ENCODE measurements at places on chromosomes 1 and 21.

- DNase-seq: no peak
These were observed 2.1 kb upstream of the S100A9 start for GRCh38 chr1:153355445-153356071.

DNA sequence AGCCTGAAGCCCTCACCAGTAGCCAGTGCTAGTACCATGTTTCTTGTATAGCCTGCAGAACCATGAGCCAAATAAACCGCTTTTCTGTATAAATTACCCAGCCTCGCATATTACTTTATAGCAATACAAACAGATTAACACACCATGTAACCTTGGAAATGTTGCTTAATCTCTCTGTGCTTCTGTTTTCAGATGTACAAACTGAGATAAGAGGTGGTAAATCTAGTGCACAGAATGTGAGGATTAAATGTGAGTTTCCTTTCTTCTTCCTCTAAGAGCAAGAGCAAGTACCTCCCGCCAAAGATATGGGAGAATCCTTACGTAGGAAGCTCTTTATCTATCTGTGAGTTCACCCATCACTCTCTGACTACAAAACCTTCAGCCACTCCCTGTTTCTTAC, 128.4 kb downstream of the HIVEP3 start:
- no peak for DNase-seq

DNA sequence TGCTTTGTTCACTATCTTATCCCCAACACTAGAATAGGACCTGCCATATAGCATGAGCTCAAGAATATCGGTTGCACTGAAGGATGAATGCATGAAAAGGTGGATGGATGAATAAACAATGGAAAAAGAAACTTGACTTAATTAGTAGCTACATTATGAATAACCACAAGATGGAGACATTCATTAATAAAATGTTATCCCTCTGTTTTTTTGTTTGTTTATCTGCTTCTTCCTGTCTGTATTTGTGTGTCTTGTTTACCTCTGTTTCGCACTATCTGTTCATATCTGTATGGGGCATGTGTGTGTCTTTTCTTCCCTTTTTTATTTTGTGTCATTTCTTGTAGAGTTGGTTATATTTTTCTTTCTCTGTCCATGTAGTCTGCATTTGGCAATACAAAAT, 1.1 kb upstream of the OR14I1 start:
- DNase-seq: no peak

- no peak for DNase-seq
These were observed 14.7 kb upstream of the MYOG start for GRCh38 chr1:203100516-203100869.

GRCh38 chr1:201764579-201764978, 64.4 kb upstream of the IPO9 start:
- no peak for DNase-seq

- DNase-seq: no peak
These were observed 4.3 kb downstream of the TRABD2B start for GRCh38 chr1:47992720-47993415.

- DNase-seq: no peak
These were observed 6.4 kb downstream of the CHODL start for GRCh38 chr21:18251065-18251464.

GRCh38 chr1:199058281-199058680, 419.4 kb downstream of the PTPRC start:
- DNase-seq: no peak

Data from stimulated activated CD4-positive, alpha-beta T cell treated with anti-CD3 and anti-CD28 coated beads, Interleukin-1b, Interleukin-23, amount 100 ng/mL, for 1 hour (primary cell).